ENCODE measurements at places on chromosomes 13 and 19.
A peak's percentile ranks its signal among the peaks of the same experiment; 100 is the strongest.

DNA sequence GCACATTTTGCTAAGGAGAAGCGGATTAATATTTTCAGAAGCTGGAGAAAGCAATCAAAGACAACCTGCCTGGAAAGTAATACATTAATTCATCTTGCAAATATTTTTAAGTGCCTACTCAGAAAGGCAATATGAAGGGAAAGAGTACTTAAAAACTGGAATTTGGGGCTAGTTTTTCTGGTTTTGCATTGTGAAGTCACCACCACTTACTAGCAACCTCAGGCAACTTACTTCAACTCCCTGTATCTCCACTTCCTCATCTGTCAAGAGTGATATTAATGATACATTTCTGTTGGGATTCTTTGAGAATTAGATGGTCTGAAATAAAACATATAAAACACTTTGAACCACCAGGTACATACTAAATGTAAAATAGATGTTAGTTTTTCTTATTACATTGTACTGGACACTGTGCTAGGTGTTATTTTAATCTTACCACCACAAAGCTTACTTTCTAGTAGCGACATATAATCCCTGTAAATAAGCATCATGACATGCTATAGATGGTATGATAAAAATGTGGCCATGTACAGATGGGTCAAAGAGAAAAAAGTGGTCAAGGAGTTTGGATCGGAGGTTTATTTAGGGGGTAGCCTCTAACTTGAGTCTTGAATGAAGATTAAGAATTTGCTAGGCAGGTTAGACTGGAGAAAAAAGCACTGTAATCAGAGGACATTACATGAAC lies 101.2 kb downstream of the SPRY2 start:
- DNase-seq = no peak

DNA sequence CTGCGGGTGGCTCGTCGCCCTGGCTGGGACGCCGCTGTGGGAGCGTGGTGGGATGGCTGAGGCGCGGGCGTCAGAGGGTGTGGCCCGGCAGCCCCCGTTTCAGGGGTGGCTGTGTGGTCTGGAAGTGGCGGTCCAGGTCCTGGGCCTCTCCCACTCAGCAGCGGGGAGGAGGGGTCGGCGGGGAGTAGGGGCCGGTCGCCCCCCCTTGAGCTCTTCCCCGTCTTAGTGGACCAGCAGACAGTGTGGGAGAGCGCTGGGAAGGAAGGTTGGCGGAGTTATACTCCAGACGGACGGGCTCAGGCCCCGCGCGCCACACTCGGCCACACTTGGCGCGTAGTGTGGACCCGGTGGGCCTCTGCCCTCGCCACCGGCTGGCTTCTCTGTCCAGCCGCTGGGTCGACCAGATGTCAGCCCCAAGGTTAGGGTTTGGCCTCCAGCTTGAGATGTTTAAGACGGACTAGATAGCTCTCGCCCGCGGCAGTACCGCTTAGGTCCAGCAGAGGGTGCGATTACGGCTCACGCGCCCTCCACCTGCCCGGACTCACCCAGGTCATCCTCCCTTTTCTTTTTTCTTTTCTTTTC lies 21.7 kb upstream of the ZNF429 start:
- peak; percentile 37 for DNase-seq

GRCh38 chr13:33958964-33959363 lies 141.0 kb downstream of the RFC3 start:
- DNase-seq = no peak

- no peak for DNase-seq
Measured at GRCh38 chr19:55777528-55777927, 8.6 kb downstream of the RFPL4AL1 start.

DNA sequence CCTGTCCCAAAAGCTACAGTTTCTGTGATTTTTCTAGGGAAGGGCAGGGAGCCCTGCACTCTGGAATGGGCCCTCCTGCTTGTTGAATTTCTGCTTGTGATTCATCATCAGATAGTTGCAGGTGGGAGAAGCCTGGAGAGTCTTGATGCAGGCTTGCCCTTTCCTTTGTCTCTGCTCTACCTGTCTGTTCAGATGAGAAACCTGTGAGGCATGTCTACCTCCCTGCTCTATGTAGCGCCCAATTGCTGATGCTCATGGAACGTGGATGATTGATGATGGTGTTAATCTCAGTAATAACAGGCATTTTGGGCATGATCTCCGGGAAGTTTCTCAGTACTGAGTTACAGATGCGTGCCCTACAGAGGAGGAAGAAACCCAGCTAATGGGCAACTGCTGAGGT lies 10.9 kb upstream of the CBY2 start:
- DNase-seq = no peak

Data from CD4-positive, alpha-beta memory T cell (primary cell).